ENCODE measurements at places on chromosomes 1 and 21.
A peak's percentile ranks its signal among the peaks of the same experiment; 100 is the strongest.

DNA sequence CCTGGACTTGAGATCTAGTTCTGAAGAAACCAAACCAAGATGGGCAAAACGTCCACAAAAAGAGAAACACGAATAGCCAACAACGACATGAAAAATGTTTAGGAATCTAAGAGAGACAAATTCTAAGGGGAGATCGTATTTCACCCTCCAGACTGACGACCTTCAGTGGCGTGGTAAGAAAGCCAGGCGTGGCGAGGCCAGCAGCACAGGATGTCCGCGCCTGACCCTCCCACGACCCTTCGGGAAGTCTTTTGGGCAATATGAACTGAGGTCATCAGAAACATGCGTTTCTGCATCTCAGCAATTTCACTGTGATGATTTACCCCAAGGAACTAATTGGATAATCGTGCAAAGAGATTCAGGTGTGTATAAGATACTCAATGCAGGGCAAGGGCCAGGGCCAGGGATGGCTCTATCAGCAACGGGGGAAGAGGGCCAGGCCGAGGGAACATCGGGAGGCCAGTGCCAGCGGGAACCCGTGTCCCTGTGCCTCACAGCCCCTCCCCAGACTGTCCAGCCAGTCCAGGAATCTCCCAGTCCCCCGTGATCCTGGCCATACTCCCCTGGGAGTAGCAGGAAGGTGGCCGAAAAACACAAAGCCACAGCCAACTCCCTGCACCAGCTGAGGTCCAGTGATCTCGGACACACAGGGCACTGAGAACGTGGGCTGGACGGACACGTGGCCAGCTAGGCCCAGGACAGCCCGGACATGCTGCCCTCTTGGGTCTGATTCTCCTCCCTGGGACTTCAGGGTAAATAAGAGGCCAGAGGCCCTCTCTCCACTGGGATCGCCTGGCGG is 53.6 kb upstream of the ADARB1 start:
- no peak for DNase-seq

- no peak for DNase-seq
Observed at GRCh38 chr1:44250068-44250781, 37.0 kb downstream of the DMAP1 start.

GRCh38 chr21:17903029-17903806 is 84.1 kb upstream of the C21orf91 start:
- no peak for DNase-seq

DNA sequence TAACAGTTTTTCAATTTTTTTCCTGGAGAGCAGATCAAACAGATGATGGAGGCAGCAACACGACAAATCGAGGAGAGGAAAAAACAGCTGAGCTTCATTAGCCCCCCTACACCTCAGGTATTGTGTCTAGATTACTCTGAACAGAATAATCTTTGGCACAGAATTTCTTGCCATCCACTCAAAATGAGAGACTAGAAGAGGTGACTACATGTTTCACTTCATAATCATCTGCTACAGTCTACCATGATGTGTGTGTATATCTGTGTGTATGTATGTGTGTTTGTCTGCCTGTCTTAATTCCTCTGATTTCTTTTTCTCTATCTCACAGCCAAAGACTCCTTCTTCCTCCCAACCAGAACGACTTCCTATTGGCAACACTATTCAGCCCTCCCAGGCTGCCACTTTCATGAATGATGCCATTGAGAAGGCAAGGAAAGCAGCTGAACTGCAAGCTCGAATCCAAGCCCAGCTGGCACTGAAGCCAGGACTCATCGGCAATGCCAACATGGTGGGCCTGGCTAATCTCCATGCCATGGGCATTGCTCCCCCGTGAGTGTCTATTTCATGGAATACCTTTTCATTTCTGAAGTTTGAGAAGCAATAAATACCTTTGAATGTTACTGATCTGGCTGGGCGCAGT is 11.4 kb downstream of the PRPF3 start:
- DNase-seq = no peak

- no peak for DNase-seq
Observed at GRCh38 chr21:44732263-44732662, 20.9 kb upstream of the TSPEAR start.

GRCh38 chr1:14443164-14443787 is 155.2 kb upstream of the KAZN start:
- DNase-seq = peak; percentile 27

DNA sequence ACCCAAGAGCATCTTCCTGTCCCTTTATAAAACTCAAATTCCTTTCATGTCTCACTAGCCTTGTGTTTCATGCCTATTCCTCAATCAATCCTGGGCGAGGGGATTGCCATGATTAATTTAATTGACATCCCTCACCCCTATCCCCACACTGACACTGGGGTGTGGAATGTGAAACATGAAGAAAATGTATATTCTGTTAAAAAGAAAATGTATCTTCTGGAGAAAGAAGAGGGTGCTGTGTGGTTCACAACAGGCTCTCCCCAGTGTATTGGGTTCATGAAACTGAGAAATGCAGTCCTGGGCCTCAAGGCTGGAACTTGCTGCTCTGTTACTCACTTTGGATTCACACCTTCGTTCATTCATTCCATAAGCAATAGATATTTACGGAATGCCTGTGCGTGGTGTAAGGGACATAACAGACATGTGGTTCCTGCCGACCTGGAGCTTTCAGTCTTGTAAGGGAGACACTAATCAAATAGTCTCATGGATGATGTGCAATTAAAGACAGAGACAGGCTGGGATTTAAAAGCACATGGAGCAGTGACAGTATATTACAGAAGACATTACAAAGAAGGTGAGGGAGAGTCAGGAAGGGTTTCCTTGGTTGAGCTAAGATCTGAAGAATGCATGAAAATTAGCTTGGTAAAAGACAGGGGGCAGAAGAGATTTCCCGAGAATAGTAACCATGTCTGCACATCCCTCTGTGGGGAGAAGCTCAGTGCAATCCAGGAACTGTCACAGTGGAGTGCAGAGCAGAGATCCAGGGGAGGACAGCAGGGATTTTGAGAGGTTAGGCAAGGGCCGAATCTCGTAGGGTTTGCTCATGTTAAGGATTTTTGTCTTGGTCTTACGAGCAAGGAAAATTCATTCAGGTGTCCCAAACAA is 32.1 kb downstream of the SERTAD4 start:
- no peak for DNase-seq

- DNase-seq = no peak
Observed at GRCh38 chr1:206895325-206895724, 1.9 kb upstream of the IL24 start.

DNA sequence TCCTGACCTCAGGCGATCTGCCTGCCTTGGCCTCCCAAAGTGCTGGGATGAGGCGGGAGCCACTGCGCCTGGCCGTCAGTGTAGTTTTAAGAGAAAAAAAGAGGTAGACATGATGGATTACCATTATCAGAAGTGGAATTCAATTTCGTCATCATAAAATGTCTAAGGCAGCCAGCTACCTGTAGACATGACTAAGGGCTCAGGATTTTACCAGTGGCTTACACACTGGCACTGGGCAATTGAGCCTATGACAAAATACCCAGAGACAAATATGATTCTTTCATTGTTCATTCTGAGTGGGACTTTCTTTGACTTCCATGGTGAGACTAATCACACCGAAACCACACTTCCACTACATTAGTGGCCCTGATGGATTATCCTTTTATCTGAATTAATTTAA is 181.5 kb downstream of the GABPA start:
- no peak for DNase-seq

GRCh38 chr1:56377431-56377830 is 201.9 kb downstream of the PLPP3 start:
- DNase-seq = no peak

- DNase-seq = no peak
Observed at GRCh38 chr1:160370561-160371345, 3.9 kb downstream of the NHLH1 start.

- DNase-seq = no peak
Observed at GRCh38 chr1:206686478-206687249, 2.0 kb downstream of the MAPKAPK2 start.

DNA sequence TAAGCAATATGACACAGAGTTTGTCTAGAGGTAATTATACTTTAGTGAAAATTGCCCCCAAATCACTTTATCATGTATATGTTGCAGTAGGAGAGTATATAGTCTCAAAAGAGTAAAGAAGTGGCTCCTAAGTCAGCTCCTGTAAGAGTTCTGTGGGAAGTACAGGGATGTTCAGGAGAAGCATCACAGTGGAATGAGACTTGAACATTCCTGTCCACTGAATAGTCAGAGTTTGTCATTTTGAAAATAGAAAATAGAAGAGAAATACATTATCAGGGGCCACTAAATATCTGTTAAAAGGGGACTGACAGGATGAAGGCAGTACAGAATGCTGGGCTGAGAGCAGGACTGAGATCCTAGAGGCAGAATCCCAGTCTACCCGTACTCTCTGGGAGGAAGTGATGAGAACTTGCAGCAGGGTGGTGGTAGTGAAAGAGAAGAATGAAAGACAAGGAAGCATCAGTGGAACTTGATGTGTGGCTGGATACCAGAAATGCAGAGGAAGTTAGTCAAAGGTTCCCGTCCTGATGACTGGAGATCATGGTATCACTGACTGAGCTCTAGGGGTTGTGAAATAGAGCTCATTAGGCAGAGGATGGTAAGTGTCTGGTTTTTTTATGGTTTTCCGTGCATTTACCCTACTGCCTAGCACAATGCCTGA is 153.4 kb downstream of the FMN2 start:
- peak; percentile 66 for DNase-seq

DNA sequence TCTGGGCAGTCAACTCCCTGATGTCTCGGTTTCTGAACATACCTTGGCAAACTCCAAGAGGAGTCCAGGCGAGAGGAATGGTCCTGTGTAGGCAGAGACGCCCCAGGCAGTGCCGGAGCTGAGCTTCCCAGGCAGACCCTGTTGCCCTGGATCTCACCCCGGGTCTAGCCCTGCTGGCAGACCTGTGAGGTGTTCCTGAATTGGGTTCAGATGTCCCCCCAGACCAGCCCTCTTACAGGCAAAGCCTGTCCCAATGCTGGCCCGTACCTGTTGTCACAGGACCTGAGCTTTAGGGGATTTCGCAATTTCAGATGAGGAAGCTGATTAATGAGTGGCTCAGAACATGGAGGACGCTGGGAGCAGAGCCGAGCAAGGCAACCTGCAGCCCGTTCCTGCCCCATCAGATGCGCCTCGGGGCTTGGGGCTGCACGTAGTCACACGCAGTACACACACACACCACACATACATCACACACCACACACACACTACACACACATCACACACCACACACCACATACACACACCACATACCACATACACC is 38.5 kb upstream of the PDE9A start:
- no peak for DNase-seq

GRCh38 chr21:16568661-16569060 is 838.9 kb downstream of the USP25 start:
- no peak for DNase-seq

DNA sequence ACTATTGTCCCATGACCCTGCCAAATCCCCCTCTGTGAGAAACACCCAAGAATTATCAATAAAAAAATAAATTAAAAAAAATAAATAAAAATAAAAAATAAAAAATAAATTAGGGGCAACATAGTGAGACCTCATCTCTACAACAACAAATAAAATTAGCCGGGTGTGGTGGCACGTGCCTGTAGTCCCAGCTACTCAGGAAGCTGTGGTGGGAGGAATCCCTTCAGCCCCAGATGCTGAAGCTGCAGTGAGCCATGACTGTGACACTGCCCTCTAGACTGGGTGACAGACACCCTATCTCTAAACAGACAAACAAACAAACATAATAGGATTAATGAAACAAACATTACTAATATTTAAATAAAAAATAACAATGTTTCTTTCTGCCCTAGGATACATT is 34.3 kb downstream of the MRPL37 start:
- no peak for DNase-seq

DNA sequence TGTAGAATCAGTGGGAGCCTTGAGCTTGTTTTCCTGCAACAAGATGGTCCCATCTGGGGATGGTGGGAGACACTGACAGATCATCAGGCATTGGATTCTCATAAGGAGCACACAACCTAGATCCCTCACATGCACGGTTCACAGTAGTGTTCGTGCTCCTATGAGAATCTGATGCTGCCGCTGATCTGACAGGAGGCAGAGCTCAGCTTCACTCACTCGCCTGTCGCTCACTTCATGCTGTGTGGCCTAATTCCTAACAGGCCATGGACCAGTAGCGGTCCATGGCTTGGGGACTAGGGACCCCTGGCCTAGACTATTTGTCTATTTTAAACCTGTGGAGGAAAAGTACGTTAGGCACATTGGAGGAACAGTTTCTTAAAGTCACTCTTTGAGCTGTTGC is 140.0 kb downstream of the EDEM3 start:
- DNase-seq = no peak

- DNase-seq = peak; percentile 66
Observed at GRCh38 chr1:26788836-26789611, 1.3 kb downstream of the PIGV start.

DNA sequence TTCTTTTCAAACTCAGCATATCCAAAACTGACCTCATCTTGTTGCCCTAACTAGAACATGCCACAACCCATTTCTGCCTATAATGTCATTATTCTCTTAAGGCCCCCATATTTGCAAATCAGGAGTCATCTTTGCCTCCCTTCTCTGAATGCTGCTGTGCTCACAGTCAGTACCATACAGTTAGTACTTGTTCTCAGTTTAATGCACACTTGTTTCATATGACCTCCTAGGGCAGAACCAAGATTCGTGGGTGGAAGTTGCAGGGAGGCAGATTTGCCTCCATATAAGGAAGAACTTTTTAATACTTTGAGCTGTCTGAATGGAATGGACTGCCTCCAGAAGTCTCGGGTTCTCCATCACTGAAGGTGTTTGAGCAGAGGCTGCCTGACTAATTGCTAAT is 9.2 kb downstream of the CAP1 start:
- DNase-seq = no peak

DNA sequence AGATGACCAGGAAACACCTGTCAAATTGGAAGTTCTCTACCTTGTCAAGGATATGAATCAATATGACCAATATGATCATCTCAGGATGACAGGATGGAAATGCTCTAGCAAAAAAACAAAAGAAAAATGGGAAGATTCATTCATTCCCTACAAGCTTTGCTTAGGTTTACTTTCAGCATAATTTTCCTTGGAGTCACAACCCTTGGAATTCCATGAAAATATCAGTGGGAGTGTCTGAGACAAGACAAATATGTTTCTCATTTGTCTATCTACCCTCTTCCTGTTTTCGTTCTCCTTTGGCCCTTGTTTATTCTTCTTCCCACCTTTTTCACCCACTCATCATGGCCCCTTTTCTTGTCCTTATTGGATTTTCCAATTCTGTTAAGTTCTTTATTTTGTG is 50.6 kb downstream of the COLGALT2 start:
- DNase-seq = no peak

GRCh38 chr21:32554832-32555638 is 30.3 kb downstream of the TCP10L start:
- no peak for DNase-seq

DNA sequence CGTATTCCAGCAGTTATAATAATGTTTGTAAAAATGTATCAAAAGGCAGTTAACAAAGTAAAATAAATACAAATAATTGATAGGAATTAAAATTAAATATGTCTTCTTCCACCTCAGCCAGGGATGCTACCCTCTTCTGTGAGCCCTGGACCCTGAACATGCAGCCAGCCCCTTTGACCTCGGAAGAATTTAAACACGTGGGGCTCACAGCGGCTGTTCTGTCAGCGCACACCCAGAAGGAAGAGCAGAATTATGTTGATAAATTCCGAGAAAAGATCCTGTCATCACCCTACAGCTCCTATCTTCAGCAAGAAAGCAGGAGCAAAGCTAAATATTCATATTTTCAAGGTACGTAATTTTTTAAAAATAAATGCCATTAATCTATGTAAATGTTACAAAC is 26.5 kb downstream of the UTS2 start:
- no peak for DNase-seq

GRCh38 chr1:245220381-245220985 is 65.7 kb downstream of the KIF26B start:
- DNase-seq = no peak

Data from fibroblast of skin of left biceps (primary cell).